ENCODE measurements at places on chromosomes 11 and 22.

DNA sequence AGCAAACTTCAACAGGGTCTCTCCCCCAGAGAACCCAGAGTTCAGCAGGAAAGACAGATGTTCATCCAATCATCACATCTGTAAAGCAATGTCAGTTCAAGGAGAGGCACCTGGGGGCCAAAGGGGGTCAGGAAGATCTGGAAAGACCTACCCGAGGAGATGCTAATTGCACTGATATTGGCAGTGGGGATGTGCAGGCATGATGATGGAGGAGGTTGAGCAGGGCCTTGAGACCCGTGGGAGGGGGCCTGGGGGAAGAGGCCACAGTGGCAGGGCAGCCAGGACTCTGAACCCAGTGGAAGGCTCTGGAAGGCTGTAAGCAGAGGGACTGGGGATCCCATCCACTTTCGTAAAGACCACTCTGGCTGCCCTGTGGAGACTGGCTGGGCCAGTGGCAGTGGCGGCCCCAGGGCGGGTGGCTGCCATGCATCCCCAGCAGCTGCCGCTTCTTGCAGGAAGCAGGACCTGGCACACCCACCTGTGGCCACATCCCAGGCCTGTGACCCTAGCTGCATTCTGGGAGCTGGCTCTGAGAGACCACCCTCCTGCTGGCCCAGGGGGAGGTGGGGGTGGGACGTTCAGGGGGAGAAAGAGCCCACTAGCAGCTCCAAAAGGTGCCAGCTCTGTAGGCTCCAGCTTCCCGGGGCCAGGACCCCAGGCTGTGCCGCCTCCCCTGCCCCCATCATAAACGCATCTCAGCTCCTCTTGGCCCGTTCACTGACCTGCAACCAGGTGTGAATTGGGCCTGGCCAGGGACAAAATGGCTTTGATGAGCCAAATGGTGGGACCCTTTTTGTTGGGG lies 59.9 kb upstream of the FGF3 start:
- DNase-seq: no peak

DNA sequence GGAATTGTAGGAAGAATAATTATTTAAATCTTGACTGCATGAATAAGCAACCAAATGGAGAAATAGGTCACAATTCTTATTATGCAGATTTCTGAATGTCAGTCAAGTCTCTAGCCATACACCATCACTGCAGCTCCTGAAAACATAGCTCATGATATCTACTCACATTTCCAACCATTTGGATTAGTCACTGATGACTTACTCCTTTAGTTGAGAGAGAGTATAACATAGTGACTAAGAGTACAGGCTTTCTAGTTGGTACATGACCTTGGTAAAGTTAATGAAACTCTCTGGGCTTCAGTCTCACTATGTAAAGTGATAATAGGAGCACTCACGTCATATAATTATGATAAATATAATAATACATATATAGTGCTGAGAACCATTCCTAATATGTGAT lies 265.2 kb downstream of the KCNA4 start:
- no peak for DNase-seq

GRCh38 chr11:122309262-122309925 lies 193.4 kb upstream of the BLID start:
- DNase-seq: no peak

GRCh38 chr11:69884751-69885150 lies 65.5 kb upstream of the FGF3 start:
- no peak for DNase-seq

DNA sequence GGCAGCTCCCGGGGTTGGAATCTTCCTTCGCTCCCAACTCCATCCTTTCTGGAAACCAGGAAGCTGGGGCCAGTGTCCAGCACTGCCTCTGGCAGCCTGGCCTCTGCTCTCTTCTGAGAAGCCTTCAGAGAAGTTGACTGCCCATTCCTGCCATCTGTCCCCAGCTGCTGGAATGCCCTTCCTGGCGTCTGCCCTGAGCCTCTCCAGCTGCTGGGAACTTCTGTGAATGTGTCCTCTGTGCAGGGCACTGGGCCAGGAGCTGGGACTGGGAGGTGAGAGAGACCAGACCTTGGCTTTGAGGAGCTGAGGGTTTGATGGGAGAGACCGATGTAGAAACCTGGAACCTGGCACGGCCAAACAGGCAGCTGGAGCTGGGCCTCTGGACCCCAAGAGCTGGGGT lies 5.9 kb upstream of the SOX10 start:
- no peak for DNase-seq

Data from stimulated activated CD8-positive, alpha-beta memory T cell treated with anti-CD3 and anti-CD28 coated beads, Interleukin-2, amount 100 ng/mL, for 48 hours (primary cell).